Small intestine (tissue), 16 donors: ENCODE measurements at places on chromosomes 16 and 17.

- DNase-seq, result no peak
These were observed 70.8 kb downstream of the LYRM1 start for GRCh38 chr16:20971401-20971800.

DNA sequence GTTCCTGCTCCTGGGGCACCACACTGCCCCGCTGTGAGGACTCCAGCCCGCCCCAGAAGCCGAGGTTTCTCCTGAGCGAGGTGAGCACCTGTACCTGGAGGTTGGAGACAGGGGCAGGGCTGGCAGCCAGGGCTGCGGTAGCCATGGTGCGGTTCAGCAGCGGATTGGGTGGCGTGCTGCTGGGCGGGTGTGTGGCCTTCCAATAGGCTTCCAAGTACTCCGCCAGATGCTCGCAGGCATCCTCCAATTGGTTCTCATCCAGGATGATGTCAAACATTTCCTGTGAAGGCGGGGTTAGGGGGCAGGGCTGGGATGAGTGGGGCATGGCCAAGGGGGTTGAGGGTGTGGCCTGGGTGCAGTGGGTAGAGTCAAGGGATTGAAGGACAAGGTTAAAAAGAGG, 11.3 kb upstream of the ARL5C start:
- no peak for DNase-seq

- DNase-seq, result no peak
These were observed 732 bp downstream of the PNPO start for GRCh38 chr17:47942096-47942510.

- no peak for DNase-seq
These were observed 55.7 kb upstream of the FBXO47 start for GRCh38 chr17:39022924-39023323.

DNA sequence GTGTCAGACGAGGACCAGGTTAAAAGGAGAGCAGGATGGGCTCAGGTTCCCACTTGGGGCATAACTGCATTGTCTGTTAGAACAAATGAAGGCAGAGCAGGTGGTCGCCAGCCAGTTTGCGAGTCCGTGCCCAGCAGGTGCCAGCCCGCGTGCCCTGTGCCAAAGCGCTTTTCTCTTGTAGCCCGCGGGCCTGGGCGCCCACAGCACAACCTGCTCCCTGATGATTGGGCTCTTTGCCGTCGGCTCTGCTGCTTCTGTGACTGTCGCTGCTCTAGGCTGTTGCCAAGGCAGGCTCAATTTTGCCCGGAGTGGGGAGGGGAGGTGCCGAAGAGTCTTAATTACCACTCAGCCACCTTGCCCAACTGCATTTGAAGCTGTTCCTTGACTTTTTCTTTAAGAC, 21.1 kb downstream of the KNOP1 start:
- no peak for DNase-seq
